ENCODE measurements at places on chromosomes 1 and 21.

DNA sequence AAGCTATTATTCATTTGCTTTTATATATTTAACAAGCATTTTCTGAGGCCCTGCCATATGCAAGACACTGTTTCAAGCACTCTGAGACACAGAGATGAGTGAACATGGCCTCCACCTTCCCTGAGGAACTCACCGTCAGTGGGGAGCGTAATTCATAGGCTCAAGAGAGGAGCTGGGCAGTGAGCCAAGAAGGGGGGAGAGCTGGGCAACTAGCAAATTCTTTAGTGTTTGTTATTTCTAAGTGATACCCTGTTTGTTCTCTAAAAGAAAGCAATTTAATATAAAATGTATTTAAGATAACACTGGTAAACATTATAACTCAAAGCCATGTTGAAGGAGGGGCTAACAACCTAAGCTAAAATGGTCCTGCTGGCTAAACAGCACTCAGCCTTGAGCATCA, 119.2 kb upstream of the NGF start:
- DNase-seq = no peak

DNA sequence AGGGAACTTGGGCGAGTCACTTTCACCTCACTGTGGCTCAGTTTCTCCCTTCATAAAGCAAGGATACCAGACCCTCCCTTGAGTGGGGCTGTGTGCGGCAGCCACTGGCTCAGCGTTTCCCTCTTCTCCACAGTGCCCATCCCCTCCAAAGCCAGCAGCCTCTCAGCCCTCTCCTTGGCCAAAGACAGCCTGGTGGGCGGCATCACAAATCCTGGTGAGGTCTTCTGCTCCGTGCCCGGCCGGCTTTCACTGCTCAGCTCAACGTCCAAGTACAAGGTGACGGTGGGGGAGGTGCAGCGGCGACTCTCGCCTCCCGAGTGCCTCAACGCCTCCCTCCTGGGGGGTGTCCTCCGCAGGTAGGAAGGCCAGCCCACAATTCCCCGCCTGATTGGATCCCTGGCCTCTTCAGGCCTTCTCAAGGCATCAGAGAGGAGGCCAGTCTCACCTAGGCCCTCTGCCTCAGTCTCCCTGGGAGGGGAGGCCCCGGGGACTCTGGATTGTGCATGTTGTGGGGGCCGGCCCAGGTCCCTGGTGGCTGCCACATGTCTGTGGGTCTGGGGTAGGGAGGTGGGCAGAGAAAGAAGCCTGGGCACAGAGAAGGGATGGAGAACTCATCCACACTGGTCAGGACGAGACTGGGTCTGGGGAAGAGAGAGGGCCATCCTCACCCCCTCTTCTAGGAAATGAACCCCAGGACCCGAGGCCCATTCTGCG, 15.2 kb downstream of the TFAP2E start:
- DNase-seq = no peak

- DNase-seq = peak; percentile 26
Measured at GRCh38 chr1:154479764-154480421, 22.1 kb upstream of the TDRD10 start.

DNA sequence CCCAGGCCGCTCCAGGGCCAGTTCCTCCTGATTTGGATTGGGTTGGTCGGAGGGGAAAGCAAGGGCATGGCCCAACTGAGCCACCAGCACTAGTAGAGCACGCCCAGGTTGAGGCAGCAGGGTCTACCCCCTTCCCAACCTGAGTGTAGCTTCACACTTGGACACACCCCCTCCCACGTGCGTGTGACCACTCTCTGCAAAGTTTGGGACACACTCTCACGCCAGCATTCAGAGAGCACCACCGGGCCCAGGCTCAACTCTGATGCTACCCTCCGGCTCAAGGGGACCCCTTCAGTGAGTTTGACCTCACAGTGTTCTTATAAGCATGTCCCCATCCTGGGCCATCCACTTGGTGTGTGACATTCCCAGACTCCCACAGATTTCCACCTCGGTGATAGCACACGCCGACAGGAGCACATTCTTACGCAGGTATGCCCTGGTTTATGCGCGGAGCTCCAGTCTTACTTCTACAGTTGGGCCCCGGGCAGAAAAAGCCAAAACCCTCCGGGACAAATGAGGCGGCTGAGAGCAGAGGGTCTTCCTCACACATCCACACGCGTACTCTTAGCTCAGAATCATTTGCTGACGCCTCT, 3.0 kb upstream of the DMRTA2 start:
- no peak for DNase-seq

GRCh38 chr1:112006416-112007025, 17.1 kb upstream of the KCND3 start:
- DNase-seq = no peak

DNA sequence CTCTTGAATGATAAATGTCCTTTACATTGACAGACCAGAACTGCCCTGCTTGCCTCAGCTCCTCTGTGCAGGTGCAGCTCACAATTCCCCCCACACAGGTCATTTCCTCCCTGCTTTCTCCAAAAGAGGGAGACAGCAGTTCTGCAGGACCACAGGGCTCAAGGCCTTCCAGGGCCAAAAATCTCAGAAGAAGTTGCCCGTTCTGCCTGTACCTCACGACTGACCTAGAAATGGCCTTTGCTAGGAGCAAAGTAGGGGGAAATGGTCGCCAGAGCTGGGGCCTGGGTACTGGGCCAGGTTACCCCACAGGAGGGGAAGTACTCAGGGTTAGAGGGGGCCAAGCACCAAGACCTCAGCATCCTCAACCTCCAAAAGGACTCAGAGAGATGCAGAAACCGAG, 11.1 kb downstream of the RNU1-2 start:
- DNase-seq = no peak

GRCh38 chr1:226870401-226871279, at the start of gene PSEN2:
Gene PSEN2, plus strand, starts transcription at chr1:226870616. Its CDS starts 11,292 bp downstream, at chr1:226881908.
- DNase-seq = peak; percentile 16

DNA sequence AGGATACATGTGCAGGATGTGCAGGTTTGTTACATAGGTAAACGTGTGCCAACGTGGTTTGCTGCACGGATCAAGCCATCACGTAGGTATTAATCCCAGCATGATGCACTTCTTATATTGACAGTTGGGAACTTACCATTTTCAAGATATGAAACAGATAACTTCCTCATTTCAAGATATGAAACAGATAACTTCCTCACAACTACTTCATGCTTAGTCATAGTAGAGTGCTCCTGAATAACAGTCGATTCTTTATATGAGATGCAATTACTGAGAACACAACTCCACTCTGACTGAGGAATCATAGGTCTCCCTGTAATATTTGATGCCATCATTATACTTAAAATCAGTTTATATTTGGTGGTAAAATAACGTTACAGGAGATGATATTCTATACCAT, 1124.3 kb downstream of the AMY1C start:
- no peak for DNase-seq

DNA sequence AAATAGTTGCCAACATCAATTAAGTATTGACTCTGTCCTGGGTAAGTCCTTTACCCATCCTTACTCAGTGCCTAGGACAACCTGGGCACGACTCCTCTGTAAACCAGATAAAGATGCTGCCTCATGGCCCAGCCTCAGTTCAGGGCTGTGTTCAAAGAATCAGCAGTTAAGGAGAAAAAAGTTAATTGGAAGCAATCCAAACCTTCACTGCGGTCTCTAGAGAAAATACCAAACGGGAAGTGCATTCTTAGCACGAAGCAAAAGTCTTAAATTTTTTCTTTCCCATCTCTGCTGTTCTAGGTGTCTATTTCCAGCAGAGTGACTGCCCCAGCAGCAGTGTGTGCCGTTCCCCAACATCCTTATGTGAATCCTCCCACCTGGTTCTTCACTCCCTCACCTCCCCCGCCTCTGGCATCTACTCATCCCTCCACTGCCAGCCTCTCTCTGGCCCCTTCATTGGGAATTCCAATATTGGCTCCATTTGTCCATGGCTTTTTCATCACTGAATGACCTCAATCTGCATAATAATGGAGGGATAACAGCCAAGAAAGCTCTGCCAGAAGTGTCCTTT, 23.2 kb downstream of the KANK4 start:
- DNase-seq = no peak

GRCh38 chr21:27572696-27573095, 605.8 kb upstream of the ADAMTS5 start:
- DNase-seq = no peak

DNA sequence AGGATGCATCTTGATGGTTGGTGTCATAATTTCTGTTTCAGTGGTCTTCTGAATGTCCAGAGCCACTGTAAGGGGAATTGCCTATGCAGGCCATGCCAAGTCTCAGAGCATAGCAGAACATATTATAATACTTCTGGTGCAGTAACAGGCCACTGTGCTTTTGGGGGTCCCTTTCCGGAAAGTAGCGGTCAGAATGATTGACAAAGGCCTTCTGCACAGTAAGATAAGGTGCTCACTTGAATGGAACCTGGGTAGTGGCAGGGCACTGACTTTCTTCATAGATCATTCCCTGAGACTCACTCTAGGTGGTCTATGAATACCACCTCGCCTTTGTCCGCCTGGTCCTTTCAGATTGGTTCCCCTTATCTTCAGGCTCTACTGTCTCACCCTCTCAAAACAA, 28.9 kb downstream of the RWDD3 start:
- DNase-seq = no peak

GRCh38 chr1:81379430-81379829, 421.3 kb upstream of the ADGRL2 start:
- DNase-seq = no peak

- no peak for DNase-seq
Measured at GRCh38 chr1:18999359-18999758, 42.9 kb upstream of the IFFO2 start.

DNA sequence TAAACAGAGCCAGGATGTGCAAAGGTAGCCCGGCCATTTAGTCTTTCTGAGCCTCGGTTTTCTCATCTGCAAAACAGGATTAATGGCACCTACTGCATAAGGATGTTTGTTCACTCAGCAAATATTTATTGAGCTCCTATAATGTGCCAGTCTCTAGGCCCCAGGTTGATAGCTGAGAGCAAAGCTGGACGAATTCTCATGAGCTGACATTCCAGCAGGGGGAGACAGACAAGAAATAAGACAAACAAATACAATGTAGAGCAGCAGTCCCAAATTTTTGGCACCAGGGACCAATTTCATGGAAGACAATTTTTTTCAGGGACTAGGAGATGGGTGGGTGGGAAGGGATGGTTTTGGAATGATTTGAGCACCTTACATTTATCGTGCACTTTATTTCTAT, 74.3 kb upstream of the PAX7 start:
- no peak for DNase-seq

- no peak for DNase-seq
Measured at GRCh38 chr1:207888652-207889051, 22.3 kb downstream of the CD34 start.
